Stimulated activated CD8-positive, alpha-beta memory T cell treated with anti-CD3 and anti-CD28 coated beads, Interleukin-4, amount 100 ng/mL, for 24 hours (primary cell): ENCODE measurements at places on chromosomes 6 and 20.

GRCh38 chr6:130105996-130106704 lies 87.8 kb downstream of the L3MBTL3 start:
- DNase-seq: no peak

- DNase-seq: no peak
Measured at GRCh38 chr20:9280666-9281065, 211.8 kb downstream of the PLCB4 start.

- DNase-seq: no peak
Measured at GRCh38 chr20:8231038-8231437, 99.0 kb downstream of the PLCB1 start.

- DNase-seq: no peak
Measured at GRCh38 chr6:28134716-28135115, 7.0 kb upstream of the ZKSCAN8 start.

DNA sequence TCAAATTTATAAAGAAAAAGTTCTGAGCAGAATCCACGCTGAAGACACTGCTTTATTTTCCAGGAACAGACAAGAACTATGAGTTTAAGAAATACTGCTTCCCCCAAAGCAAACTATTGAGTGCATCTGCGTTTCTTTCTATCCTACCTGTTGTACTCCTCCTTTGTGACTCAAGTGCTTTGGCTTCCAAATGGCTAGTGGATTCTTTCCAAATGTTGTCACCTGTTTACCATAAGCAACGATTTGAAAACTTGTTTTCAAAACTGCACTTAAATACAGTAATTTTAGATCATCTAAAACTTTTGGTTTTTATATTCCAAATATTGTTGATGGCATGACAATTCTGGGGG lies 9.5 kb downstream of the PXDC1 start:
- DNase-seq: no peak

DNA sequence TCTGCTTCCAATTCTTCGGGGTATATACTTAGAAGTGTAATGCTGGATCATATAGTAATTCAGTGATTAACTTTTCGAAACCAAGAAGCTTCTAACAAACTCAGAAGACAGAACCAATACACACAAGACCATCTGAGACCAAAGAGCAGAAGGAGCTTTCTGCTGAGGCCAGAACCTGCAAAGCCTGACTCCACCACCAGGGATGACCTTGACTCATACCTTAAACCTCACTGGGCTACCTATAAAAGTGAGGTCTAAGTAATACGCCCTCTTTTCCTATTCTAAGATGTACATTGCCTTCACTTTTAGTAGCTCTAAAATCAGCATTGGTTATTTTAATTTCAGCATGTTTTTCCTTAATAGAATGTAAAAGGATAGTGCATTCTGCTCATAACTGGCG lies 84.8 kb downstream of the FOXF2 start:
- no peak for DNase-seq

GRCh38 chr6:104409913-104410312 lies 449.8 kb downstream of the HACE1 start:
- DNase-seq: no peak

- no peak for DNase-seq
Measured at GRCh38 chr6:77447254-77447653, 16.0 kb downstream of the HTR1B start.

DNA sequence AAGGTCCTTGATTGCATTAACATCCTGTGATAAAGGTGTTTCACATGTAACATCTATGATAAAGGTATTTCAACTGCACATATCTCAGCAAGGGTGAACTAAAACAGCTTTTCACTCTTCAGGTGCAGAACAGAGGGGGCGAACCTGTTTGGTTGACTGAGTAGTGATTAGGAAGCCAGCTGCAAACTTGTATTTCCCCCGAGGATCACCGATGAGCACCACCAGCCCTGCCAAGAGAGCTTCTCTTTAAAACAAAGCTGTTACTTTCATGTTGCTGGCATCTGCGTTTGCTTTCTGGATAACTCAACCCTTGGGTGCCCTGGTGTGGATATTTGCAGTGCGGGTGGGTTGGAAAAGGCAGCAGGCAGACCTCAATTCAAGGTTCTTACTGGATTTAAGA lies 39.6 kb downstream of the JAG1 start:
- DNase-seq: no peak

GRCh38 chr20:63787302-63787701 lies 43.8 kb downstream of the ZBTB46 start:
- DNase-seq: no peak

- DNase-seq: no peak
Measured at GRCh38 chr6:104402572-104402971, 457.1 kb downstream of the HACE1 start.

DNA sequence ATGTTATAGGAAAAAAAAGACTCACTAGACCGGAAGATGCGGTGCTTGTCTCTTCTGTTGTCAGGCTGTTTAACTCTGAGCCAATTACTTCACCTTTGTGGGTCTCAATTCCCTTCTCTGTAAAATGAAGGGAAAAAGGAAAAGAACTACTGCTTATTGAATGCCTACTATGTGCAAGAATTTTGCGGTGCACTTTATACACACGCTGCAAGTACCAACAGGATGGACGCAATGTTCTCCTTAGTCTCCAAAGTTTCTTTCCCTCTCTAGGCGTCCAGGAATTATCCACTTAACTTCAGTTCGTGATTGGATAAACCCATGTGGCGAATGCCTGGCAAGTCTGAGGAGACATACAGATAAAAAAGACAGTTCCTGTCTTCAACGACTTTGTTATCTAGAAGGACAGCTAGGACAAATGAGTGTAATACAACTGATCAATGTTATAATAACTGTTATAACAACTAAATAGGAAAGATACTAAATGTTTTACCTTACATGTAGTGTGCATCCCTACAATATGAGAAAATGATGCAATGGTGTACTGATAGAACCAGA lies 69.0 kb upstream of the JARID2 start:
- DNase-seq: no peak

DNA sequence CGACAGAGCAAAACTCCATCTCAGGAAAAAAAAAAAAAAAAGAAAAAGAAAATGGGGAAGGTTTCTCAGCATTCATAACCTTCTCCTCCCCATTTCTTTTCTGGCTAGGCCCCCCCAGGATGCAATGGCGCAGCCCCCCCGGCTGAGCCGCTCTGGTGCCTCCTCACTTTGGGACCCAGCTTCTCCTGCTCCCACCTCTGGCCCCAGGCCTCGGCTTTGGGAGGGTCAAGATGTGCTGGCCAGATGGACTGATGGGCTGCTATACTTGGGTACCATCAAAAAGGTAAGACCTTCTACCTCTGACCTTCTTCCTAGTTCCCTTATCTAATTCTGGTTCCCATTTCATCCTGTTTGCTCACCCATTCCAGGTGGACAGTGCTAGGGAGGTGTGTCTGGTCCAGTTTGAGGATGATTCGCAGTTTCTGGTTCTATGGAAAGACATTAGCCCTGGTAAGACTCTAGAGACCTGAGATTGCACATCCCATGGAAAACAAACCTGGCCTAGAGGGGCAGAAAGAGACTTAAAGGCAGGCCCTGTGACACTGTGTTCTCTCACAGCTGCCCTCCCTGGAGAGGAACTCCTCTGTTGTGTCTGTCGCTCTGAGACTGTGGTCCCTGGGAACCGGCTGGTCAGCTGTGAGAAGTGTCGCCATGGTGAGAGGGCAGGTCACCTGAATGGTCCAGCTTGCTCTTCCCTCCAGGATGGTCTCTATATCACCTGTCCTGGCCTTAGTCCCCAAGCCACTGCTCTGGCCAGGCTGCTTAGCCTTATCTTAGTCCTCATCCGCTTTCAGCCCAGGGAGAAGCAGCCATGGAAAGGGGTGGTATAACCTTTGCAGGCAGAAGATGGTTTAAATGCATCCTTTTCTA lies 1.6 kb downstream of the PHF1 start:
- DNase-seq: no peak

GRCh38 chr6:83180426-83180950 lies 12.6 kb downstream of the PGM3 start:
- no peak for DNase-seq

DNA sequence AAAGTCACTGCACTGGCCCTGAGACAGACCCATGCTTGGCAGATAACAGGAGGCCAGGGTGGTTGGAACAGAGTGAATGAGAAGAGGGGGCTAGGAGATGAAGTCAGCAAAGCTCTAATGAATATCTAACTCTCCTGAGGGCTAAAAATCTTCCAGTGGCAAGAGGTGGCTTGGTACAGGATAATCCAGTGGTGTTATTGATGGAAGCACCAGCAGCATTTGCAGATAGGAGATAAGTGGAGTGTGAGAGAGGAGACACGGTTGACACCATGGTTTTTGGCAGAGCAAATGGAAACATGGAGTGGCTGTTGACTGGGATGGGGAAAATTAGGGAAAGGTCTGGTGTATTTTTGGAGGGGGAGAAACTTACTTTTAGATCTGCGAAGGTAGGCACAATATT lies 363.0 kb downstream of the ARHGAP18 start:
- no peak for DNase-seq

GRCh38 chr20:45347297-45347935 lies 808 bp downstream of the SDC4 start:
- DNase-seq: no peak

DNA sequence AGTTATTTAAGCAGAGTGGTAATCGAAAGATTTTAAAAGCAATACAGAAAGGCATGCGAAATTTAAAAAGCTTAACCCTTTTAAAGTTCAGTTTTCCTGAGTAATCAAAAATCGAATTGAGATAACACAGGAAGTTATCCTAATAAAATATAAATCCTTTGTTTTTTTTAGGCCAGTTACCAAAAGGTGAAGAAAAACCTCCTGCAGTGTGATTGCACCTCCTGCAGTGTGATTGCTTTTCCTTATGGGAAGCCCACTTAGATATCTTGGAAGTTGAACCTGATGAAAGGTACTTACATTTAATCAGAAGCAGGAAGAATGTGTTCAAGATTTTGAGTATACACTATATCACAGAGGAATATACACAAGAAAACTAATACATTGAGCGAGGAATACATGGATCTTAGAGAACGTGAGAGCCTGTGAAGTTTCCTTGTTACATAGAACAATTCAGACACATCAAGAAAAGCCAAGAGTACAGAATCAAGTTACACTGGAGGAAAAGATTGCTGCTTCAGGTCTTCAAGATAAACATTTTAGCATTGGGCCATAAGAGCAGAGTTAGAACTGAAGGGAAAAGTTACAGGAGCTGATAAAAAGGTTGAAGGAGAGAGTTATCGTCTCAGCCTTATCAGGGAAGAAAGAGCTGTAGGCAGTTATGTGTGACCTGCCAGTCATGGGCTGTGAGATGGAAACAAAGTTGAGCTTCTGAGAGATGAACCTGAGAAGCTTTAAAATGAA lies 7.7 kb upstream of the TMEM181 start:
- DNase-seq: no peak

DNA sequence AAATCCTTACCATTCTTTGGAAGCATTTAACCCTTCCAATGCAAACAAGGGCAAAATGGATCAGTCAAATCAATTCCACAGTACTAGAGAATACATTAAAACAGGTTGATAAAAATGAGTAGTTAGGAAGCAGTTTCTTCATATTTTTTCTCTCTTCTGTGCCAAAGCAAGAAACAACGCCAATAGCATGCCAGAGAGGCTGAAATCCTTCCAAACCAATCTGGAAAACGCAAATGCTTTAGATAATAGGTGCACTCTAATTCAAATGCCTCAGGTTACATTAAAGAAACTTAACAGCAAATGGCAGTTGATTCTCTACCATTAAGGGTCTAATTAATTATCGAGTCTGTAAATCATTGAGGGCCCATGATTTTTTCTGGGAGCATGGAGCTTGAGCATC lies 755.2 kb downstream of the C6orf118 start:
- no peak for DNase-seq

GRCh38 chr20:51596668-51597388 lies 54.3 kb upstream of the NFATC2 start:
- no peak for DNase-seq

GRCh38 chr6:29992807-29993206 lies 50.5 kb downstream of the HLA-A start:
- no peak for DNase-seq

- DNase-seq: no peak
Measured at GRCh38 chr6:128456510-128457230, 63.7 kb downstream of the PTPRK start.

GRCh38 chr6:41464019-41464418 lies 82.2 kb upstream of the FOXP4 start:
- DNase-seq: no peak

- DNase-seq: no peak
Measured at GRCh38 chr6:161918109-161918531, 644.3 kb upstream of the AGPAT4 start.

GRCh38 chr6:130129762-130130246 lies 92.9 kb downstream of the SAMD3 start:
- no peak for DNase-seq

GRCh38 chr6:89352278-89353117 lies at the start of gene UBE2J1:
UBE2J1 (minus strand) TSS chr6:89352722; CDS start chr6:89352569, 153 bp downstream.
- peak; percentile 72 for DNase-seq

GRCh38 chr6:22667855-22668254 lies 98.5 kb downstream of the HDGFL1 start:
- no peak for DNase-seq

DNA sequence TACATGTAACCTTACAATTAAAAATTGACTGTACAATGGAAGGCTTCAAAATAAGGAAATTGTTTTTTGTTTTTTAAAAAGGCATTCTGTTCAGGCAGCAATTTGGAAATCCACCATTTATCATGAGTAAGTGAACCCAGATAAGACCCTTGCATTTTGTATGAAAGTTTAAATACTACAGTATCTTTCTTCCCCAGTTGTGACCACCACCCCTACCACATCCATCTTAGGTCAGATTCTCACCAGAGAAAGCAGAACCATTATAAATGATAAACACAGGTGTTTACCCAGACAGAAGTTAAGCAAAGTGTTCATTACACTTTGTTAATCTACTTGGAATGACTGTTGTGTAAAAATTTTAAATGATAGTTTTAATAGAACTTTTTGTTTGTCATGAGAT lies 20.2 kb downstream of the SENP6 start:
- no peak for DNase-seq

GRCh38 chr6:89602166-89602565 lies 36.4 kb downstream of the LYRM2 start:
- no peak for DNase-seq

DNA sequence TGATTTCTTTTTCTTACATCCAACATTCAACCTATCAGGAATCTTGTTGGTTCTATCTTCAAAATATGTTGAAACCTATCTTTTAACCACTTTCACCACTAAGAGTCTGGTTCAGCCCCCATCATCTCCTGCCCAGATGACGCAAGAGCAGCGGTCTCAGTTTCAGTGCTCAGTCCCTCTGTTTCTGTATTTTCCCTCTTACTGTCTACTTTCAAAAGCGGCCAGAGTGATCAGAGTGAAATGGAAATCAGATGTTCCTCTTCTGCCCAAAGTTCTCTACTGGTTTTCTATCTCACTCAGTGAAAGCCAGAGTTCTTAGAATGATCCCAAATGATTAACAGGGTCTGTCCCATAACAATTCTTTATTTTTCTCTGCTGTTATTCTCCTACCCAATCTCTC lies 147.9 kb upstream of the PDE7B start:
- no peak for DNase-seq

DNA sequence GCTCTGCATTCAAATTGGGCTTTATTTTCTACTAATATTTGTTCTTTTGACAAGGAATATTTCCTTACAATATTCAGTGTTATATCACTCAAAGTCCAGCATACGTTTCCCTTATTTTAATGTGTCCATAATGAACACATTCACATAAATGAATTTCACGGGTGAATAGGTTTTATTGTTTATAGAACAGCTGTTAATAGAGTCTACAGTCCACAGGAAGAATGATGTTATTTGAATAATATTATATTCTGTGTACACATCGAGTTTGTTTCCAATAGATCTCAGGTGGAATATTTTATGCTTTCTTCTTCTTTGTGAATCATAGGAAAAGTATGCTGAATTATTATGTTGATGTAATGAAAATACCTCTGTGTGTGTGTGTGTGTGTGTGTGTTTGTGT lies 582.4 kb downstream of the CDH26 start:
- no peak for DNase-seq

GRCh38 chr20:4815628-4816027 lies 93.9 kb downstream of the PRND start:
- no peak for DNase-seq
